ENCODE measurements at places on chromosomes 5 and 9. TPM values are rescaled to one million over a fixed set of nuclear protein-coding genes. Genes with fewer than 3 reads are reported as not detected.

- DNase-seq = no peak
These were observed 2.8 kb downstream of the GBGT1 start for GRCh38 chr9:133160742-133161546.

- DNase-seq = no peak
These were observed 69.8 kb downstream of the SLCO4C1 start for GRCh38 chr5:102226321-102226720.

The PPP2CA gene
- polyA plus RNA-seq = 112 TPM

GRCh38 chr9:7394002-7394774 is 405.4 kb downstream of the DMAC1 start:
- peak; percentile 59 for DNase-seq

DNA sequence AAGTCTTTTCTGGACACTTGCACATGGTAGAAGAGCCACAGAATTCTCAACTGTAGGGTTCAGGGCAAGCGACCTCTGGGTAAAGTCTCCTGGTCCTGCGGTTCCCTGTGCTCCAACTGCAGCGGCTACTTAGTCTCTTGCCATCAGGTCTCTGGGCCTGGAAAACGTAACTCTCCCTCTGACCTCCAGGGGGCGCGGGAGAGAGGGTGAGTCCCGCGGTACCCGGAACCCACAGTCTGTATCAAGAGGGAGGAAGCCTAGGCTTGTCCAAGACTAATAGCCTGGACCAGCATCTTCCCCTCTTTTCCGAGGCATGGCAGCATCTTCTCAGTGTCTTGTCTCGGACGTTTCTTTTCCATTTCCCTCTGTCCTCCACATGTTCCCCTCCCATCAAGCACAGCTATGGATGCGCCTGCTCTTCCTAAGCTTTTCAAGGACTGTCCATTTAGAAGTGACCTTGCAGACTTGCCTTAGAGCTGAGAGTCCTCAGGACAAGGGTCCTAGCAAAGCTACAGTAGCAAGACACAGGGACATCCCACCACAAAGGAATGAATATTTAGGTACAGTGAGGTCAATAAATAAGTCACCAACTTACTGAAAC is 59.3 kb downstream of the FSTL4 start:
- peak; percentile 54 for DNase-seq

- no peak for DNase-seq
These were observed 479.4 kb downstream of the TLR4 start for GRCh38 chr9:118183576-118183975.

GRCh38 chr5:179821298-179822058 is 773 bp downstream of the SQSTM1 start:
- DNase-seq = peak; percentile 83

GRCh38 chr9:84597131-84597530 is 72.4 kb upstream of the NTRK2 start:
- no peak for DNase-seq

- peak; percentile 21 for DNase-seq
These were observed 2.1 kb downstream of the FGF18 start for GRCh38 chr5:171421331-171422262.

- DNase-seq = peak; percentile 19
These were observed 126.4 kb upstream of the SLC12A2 start for GRCh38 chr5:127957183-127957582.

GRCh38 chr5:136636001-136636400 is 270.7 kb upstream of the TRPC7 start:
- DNase-seq = no peak

The ALDOB gene
- polyA plus RNA-seq = 0.66 TPM

DNA sequence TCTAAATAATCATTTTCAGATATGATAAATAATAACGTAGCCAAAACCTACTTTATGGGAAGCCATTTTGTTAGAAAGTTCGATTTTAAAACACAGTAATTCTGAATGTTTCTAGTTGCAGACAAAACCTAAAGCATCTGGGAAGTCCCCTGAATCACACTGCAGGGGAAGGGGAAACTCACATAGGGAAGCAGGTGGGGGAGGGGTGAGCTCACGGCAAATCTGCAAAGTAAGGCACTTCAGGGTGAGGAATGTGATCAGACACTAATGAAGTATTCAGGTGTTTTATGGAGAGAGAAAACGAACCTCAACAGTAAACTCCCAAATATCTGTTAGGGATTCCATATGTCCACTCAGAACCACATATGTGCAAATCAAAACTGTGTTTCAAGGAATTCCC is 70.7 kb downstream of the EPB41L4A start:
- DNase-seq = no peak

GRCh38 chr5:126645132-126645531 is 44.4 kb downstream of the PHAX start:
- DNase-seq = no peak

The OSTF1 gene
- polyA plus RNA-seq = 28.3 TPM

DNA sequence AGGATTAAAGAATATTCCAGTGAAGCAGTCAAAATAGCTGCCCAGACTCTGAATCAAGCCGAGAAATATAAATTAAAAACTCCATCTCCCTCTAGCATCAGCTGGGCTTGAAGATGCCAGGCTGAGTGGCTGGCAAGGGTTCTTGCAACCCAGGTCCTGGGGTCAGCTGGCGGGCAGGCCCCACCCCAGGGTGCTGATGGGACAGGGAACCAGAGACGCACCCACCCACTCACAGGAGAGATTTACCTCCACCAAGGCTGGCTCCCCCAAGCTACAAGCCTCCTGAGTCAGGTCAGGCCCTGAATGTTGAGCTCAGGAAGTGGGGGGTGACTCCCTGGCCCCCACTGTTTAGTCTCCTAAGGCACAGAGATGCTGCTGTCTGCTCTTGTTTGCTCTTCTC is 83.9 kb upstream of the HSPA9 start:
- DNase-seq = no peak

DNA sequence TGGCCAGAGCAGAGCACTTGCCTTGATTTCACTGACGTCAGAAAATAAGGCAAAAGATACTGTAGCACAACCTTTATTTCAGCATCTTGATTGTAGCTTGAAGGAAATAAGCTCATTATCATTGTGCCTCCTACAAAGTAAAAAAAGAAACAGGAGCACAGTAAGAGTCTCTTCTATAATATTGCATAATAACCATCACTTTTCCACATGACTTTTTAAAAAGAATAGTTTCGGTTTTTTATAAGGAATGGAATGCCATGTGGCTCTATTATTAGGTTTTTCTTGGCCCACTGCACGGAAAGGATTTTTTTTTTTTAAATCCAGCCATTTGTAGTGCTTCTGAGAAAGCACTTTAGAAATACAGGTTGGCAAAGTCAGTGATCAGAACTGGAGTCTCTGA is 655.3 kb downstream of the LRRC70 start:
- no peak for DNase-seq

DNA sequence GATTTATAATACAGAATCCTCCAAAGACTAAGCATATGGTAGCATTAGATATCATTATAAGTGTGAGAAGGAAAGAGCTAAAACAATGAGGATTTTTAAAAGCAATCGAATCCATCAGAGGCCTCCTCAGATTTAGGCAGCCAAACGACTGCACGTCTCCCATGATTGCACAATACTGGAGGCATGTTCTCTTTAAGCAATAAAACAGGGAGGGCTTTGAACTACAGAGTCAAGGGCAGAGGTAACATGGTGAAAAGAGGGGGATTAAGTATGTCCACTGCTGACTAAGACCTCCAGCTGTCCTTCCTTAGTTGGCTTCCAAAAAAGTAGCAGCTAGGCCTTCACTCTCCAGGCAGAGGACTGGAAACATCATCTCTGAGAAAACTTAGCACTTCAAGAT is 298.7 kb upstream of the RGMB start:
- DNase-seq = no peak

- DNase-seq = no peak
These were observed 27.2 kb downstream of the DEPDC1B start for GRCh38 chr5:60672693-60673264.

The ARL14EPL gene
- polyA plus RNA-seq = not detected

The PCDHAC2 gene
- polyA plus RNA-seq = 1.8 TPM

The IFNB1 gene
- not detected for polyA plus RNA-seq

The IFNA13 gene
- not detected for polyA plus RNA-seq

GRCh38 chr5:24642022-24642421 is 2.8 kb downstream of the CDH10 start:
- peak; percentile 87 for DNase-seq

GRCh38 chr5:64818245-64818644 is 49.5 kb downstream of the CWC27 start:
- no peak for DNase-seq

The PCDHGB3 gene
- 0.49 TPM for polyA plus RNA-seq

DNA sequence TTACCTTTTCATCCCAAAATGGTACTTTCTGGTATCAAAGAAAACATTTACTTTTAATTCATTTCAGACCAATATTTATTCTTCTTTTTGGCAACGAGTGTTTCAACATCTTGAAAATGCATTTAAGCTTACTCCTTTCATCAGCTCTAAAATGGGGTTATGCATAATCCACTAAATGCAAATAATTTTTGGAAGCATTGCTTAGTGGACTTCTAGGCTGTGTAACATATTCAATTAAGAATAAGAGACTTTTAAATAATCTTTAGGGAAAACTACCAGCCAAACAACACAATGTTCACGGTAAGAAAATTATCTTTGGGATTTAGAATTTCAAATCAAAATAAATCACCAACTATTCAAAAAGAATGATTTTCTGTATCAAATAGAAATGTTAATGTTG is 118.2 kb downstream of the ADAMTS6 start:
- no peak for DNase-seq

DNA sequence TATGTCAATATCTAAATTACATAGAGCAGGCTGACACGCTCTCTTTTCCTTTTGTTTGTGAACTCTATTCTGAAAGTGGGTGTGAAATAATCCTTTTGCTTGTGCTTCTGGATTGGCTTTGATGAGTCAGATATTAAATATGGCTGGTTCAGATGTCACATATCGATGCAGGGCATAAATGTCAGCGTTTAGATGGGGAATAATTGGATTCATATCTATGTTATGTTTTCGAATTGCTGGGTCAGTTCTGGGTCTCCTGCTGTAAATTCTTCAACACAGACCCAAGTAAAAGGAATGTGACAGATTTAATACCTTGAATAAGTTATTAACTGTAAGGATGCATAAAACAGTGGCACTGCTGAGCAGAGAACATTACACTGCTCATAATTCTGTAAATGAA is 118.7 kb upstream of the SNX2 start:
- no peak for DNase-seq

The INSL4 gene
- polyA plus RNA-seq = not detected

The PCDHB15 gene
- 3.0 TPM for polyA plus RNA-seq

DNA sequence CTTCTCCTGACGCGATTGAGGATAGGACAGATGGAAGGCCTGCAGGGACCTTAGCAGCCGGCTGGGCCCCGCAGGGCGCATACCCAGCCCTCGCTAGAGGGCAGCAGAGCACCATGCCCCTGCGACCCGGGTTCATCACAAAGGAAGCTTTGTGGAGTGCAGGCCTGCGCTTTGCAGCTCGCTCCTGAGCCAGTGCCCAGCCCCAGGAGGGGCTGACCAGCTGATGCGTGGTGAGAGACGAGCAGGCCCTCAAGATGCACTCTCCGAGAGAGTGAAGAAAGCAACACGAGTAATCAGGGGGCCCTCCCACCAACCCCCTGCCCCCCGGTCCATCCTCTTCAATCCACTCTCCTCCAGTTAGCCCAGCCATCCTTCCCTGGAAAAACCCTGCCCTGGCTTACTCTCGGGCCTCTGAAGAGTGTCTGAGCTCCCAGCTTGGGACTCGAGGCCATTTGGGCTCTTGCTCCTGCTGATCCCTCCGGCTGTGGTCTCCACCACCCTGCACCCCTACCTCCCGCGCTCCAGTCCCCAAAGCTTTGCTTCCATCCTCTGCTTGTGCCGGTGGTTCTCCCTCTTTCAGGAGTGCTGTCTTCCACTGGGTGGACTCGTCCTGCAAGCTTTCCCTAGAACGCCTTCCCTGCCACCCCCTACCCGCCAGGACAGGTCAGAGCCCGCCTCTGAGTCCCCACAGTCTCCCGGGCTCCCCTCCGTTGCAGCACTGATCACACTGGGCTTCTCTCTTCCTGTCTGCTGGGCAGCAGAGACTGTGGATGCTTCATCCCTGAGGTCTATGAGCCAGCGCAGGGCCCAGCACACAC is 9.1 kb upstream of the KIF12 start:
- DNase-seq = peak; percentile 82

GRCh38 chr5:95262933-95263660 is 21.8 kb downstream of the MCTP1 start:
- DNase-seq = no peak

- no peak for DNase-seq
These were observed 42.0 kb downstream of the HMCN2 start for GRCh38 chr9:130307667-130307943.

- DNase-seq = peak; percentile 81
These were observed 36.8 kb downstream of the C9orf50 start for GRCh38 chr9:129584136-129584535.

DNA sequence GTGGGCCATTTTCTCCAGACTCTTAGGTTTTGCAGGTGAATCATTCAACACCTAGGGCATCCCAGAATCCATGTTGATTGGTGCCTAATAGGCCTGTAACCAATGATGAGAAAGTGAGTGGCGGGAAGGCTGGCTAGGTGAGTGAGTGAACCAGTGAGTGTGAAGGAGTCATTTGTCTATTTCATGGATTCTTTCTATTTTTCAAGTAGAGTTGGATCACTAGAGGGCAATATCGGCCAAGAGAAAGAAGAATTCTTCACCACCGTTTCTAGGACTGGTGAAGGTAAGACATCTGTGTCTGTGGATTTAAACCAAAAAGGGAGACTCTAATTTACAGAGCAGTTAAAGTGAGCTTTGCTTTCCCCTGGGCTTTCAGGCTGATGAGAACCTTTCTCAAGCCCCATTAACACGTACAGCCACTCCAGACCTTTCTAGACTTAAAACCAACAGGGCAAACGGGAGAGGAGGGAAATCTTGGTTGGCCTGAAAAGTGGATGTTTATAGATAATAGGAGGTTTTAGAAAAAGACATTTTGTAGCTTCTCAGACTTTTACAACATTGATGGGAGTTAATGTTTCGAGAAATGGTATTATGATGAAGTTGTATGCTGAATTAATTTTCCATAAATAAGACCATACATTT is 114.3 kb upstream of the IL12B start:
- peak; percentile 91 for DNase-seq

GRCh38 chr5:138605254-138605972 is 30.2 kb upstream of the HSPA9 start:
- no peak for DNase-seq

The ACTBL2 gene
- not detected for polyA plus RNA-seq

The SOWAHA gene
- 9.5 TPM for polyA plus RNA-seq

The RARS1 gene
- 19.6 TPM for polyA plus RNA-seq

DNA sequence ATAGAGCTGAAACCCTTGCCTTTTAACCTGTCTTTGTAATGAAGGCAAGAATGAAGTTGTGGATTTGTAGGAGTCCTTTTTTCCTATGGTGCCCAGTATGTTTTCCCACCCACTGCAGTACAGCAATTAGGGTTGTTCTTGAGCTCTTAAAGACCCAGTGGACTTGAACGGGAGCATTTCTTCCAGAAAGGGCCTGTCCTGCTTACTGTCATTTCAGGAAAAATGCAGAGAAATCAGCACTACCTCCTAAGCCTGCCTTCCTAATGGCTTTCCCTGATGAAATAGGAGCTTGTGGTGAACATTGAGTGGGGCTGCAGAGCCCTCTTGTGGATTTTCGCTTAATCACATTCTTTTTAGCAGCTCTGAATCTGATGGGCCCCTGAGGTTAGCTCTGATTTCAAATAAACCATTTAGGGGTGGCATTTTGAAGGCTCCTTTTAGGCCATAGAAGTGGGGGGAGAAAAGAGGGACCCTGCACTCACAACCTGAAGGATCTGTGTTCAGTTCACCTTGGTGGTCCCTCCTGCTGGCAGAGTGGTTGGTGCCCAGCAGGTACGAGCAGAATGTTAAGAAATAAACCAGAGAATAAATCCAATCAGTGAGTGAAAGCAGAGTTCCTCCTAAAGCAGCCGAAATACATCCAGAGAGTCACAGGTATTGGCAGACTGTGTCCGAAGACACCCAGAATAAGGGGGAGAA is 188.0 kb upstream of the KLF9 start:
- DNase-seq = peak; percentile 92

The MSX2 gene
- polyA plus RNA-seq = 0.54 TPM

Measured in brain (organoid and tissue), 16 donors.